Activated CD8-positive, alpha-beta T cell treated with anti-CD3 and anti-CD28 coated beads for 36 hours (primary cell): ENCODE measurements at places on chromosomes 7 and 10.

DNA sequence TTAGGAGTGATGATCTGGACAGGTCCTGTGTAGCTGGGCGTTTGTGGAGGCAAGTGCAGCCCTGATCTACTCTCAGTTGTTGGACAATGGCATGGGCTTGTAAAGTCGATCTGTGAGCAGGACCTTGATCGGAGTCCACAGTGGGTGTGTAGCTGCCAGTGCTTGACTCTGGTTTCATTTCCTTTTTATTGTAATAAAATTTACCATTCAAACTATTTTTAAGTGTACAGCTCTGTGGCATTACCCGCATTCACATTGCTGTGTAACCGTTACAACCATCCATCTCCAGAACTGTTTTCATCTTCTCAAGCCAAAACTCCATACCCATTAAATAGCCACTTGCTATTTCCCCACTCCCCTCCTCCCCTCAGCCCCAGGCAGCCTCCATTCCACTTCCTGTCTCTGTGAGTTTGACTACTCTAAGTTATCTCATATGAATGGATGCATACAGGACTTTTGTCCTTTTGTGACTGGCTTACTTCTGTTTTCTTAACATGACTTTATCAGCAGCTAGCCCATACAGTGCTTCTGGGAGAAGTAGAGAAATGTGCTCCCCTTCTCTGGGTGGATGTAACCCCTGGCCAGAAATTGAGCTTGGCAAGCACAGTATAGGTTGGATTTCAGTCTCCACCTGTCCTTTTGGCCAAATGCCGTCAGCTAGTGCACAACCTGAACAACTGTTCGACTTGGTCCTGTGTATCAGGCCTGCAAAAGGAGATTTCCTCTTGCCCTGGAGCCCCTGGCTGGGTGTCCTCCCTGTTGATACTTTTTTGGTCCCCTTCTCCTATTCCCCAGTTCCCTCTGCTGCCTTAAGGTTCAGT is 180.0 kb downstream of the LRMDA start:
- DNase-seq: no peak
- no peak overlapping the region for H3K4me3 ChIP-seq

DNA sequence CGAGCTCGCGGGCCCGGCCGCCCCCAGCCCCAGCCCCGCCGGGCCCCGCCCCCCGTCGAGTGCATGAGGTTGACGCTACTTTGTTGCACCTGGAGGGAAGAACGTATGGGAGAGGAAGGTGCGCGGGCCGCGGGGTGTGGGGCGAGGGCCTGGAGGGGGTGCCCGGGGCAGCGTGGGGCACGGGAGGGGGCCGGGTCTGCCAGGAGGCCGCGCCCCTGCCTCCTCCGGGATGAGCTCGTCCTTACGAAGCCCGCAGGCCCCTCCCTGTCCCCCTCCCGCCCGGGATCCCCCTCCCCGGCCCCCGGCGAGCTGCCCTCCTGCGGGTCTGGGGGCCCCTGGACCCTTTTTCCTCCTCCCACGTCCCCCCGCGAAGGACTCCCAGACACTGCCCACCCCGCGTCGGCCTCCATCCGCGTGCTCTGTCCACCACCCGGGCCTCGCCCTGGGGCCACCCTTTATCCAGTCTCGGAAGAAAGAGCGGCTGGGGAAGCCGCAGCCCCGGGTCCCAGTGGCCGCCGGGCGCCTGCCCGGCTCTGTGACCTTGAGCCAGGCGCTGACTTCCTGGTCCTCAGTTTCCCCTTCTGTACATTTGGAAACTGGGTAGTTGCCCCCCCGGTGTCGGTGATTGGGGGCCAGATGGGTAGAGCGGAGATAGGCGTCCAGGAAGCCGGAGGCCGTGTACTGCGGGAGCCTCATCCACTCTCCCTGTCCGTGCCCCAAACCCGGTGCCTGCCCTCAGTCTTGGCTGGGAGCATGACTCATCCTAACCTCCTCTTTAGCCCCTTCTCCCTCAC is 521 bp downstream of the LIMK1 start:
- peaks cover 8% of the 10 kb centered on the region for H3K4me1 ChIP-seq
- peak; percentile 57 for DNase-seq
- peaks cover 17% of the 10 kb centered on the region for H3K36me3 ChIP-seq
- H3K27me3 ChIP-seq: no peaks in the 10 kb centered on the region
- peak overlapping the region; percentile 83 for H3K4me3 ChIP-seq
- peak overlapping the region; percentile 86 for H3K27ac ChIP-seq

- peaks cover 8% of the 10 kb centered on the region for H3K4me1 ChIP-seq
- H3K27ac ChIP-seq: no peak overlapping the region
- H3K36me3 ChIP-seq: no peaks in the 10 kb centered on the region
- no peak for DNase-seq
Measured at GRCh38 chr10:7432884-7433726, 22.3 kb upstream of the SFMBT2 start.

GRCh38 chr10:314871-315270 is 179.6 kb downstream of the ZMYND11 start:
- DNase-seq: peak; percentile 18
- H3K27me3 ChIP-seq: no peaks in the 10 kb centered on the region
- H3K4me3 ChIP-seq: no peak overlapping the region
- no peaks in the 10 kb centered on the region for H3K36me3 ChIP-seq
- H3K4me1 ChIP-seq: peaks cover 26% of the 10 kb centered on the region
- H3K27ac ChIP-seq: peak overlapping the region; percentile 59

DNA sequence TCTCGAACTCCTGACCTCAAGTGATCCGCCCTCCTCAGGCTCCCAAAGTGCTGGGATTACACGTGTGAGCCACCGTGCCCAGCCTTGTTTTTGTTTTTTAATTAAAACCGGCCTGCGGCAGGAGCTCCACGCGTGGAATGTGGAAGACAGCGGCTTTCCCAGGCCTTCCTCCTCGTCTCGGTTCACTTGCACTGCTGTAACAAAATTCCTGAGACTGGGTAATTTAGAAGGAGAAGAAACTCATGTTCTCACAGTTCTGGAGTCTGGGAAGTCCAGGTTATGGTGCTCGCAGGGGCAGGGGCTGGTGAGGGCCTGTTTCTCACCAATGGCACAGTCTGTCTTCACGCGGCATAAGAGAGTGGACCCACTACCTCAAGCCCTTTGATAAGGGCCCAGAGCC is 14.4 kb upstream of the CRYGN start:
- H3K36me3 ChIP-seq: no peaks in the 10 kb centered on the region
- H3K27me3 ChIP-seq: peaks cover 5% of the 10 kb centered on the region
- no peak overlapping the region for H3K4me3 ChIP-seq
- H3K27ac ChIP-seq: no peak overlapping the region

DNA sequence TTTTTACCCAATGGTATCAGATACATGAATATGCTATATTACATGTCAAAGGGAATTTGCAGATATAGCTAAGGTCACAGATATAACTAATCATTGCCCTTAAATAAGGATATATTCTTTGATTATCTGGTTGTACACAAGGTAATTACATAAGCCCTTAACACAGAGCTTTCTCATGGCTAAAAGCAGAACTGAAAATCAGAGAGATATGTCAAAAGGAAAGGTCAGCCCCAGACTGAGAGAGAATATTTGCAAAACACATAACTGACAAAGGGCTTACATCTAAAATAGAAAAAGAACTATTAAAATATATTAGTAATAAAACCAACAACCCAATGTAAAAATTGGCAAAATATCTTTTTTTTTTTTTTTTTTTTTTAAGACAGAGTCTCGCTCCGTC is 1029.5 kb upstream of the LRRN3 start:
- H3K4me1 ChIP-seq: no peaks in the 10 kb centered on the region
- no peak for DNase-seq
- H3K27me3 ChIP-seq: no peaks in the 10 kb centered on the region
- H3K4me3 ChIP-seq: no peak overlapping the region
- no peak overlapping the region for H3K27ac ChIP-seq

- no peak overlapping the region for H3K4me3 ChIP-seq
- DNase-seq: peak; percentile 71
- H3K36me3 ChIP-seq: no peaks in the 10 kb centered on the region
- H3K27ac ChIP-seq: peak overlapping the region; percentile 69
Measured at GRCh38 chr7:157490465-157490912, 153.7 kb downstream of the DNAJB6 start.

- H3K36me3 ChIP-seq: no peaks in the 10 kb centered on the region
- peaks cover 4% of the 10 kb centered on the region for H3K27me3 ChIP-seq
- peaks cover 2% of the 10 kb centered on the region for H3K4me1 ChIP-seq
- peak overlapping the region; percentile 32 for H3K27ac ChIP-seq
- DNase-seq: peak; percentile 92
Measured at GRCh38 chr7:128883622-128884448, 21.2 kb downstream of the ATP6V1F start.

GRCh38 chr10:108496106-108496505 is 1331.6 kb upstream of the SORCS1 start:
- H3K27ac ChIP-seq: no peak overlapping the region
- no peaks in the 10 kb centered on the region for H3K36me3 ChIP-seq
- no peak overlapping the region for H3K4me3 ChIP-seq
- DNase-seq: no peak
- no peaks in the 10 kb centered on the region for H3K27me3 ChIP-seq

DNA sequence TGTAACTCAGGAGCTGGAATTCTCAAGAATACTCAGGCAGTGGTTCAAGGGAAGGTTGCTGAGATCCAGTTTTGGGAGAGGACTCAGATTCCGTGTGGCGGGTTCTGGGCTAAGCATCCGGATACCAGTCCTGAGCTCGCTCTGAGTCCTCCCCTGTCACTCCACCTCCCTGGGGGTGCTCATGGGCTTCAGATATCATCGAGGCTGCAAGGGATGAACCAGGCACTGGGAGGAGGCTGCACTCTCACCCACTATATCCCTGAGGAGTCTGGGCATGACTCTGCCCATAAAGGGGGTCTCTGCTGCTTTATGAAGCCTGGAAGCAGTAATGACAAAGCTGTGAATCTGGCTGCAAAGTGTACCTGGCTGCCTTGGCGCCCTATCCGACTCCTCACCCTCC is 188.5 kb downstream of the TNS3 start:
- no peaks in the 10 kb centered on the region for H3K36me3 ChIP-seq
- H3K4me1 ChIP-seq: no peaks in the 10 kb centered on the region
- DNase-seq: no peak
- H3K27ac ChIP-seq: no peak overlapping the region

DNA sequence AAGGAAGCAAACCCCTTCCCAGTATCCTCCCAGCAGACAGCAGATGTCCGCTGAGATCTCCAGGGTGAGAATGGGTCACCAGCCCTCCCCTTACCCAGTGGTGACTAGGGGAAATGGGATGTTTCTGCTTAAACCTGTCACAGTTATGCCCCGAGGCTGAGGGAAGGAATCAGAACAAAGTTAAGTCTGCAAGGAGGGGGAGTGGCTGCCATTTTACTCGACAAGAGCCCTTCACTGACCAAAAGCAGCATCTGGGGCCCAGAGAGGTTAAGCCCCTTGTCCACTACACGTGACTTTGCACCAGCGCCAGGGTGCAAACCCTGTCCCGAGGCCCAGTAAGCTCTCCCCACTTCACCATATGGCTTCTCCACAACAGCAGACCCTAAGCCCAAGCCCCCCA is 4.6 kb upstream of the NANOS1 start:
- no peak for DNase-seq
- no peak overlapping the region for H3K27ac ChIP-seq
- H3K36me3 ChIP-seq: no peaks in the 10 kb centered on the region
- H3K27me3 ChIP-seq: no peaks in the 10 kb centered on the region

DNA sequence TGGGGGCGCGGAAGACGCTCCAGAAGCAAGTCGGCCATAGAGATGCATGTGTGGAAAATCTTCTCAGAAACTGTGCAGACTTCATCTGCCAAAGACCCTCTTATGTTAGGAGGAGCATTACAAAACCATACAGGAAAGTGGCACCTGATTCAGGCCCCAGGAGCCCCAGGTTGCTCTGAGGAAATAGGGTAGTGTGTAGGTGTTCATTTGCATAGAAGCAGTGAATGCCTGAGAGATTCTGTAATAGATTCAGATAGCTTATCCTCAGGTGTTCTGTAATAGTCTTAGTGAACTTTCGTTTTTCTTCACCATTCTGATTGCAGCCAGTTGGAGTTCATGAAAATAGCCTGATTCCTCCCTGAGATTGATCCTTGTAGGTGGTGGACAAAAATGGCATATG is 106.4 kb upstream of the GJD4 start:
- H3K4me3 ChIP-seq: no peak overlapping the region
- H3K4me1 ChIP-seq: peaks cover 35% of the 10 kb centered on the region
- DNase-seq: no peak
- no peak overlapping the region for H3K27ac ChIP-seq
- H3K27me3 ChIP-seq: no peaks in the 10 kb centered on the region

DNA sequence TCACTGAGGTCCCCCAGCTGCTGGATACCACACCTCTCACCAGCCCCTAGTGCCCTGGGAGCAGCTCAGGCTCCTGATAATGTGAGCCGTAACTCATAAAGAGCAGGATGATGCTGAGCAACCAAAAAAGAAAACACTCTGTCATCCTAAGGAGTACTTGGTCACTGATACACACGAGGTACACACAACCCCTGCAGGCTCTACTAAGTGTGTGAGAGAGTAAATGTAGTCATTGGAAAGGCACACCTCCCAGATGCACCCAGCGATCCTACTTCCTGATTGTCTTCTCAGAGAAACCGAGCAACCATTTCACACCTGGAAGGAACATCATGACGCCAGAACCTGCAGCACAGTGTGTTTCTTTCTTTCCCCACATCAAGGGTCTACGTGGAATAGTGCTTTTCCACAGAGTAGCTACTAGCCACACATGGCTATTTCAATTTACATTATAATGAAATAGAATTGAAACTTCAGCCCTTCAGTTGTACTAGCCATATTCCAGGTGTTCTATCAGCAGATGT is 34.2 kb downstream of the FIGNL1 start:
- peak overlapping the region; percentile 75 for H3K27ac ChIP-seq
- peaks cover 39% of the 10 kb centered on the region for H3K4me1 ChIP-seq
- no peaks in the 10 kb centered on the region for H3K36me3 ChIP-seq
- no peaks in the 10 kb centered on the region for H3K27me3 ChIP-seq
- DNase-seq: peak; percentile 44

DNA sequence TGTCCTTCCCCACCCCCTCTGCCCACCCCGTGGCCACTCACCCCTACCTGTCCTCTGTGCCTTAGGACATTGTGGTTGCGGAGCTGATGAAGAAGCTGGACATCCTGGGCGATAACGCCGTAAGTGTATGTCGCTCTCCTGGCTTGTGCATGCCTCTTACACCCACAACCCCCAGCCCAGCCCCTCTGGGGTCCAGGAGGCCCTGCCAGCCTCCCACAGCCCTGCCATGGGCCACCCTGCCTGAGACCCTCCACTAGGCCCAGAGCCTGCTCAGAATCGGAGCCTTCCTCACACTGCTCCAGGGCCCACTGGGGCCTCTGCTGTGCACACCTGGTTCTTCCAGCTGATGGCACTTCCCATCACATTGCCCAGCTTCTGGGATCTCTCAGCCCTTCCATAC is 36.8 kb upstream of the DPYSL4 start:
- no peaks in the 10 kb centered on the region for H3K4me1 ChIP-seq
- no peaks in the 10 kb centered on the region for H3K27me3 ChIP-seq
- H3K36me3 ChIP-seq: no peaks in the 10 kb centered on the region
- H3K27ac ChIP-seq: no peak overlapping the region

- no peak for DNase-seq
- no peaks in the 10 kb centered on the region for H3K36me3 ChIP-seq
- no peak overlapping the region for H3K27ac ChIP-seq
Measured at GRCh38 chr7:45699726-45700390, 125.7 kb downstream of the ADCY1 start.

DNA sequence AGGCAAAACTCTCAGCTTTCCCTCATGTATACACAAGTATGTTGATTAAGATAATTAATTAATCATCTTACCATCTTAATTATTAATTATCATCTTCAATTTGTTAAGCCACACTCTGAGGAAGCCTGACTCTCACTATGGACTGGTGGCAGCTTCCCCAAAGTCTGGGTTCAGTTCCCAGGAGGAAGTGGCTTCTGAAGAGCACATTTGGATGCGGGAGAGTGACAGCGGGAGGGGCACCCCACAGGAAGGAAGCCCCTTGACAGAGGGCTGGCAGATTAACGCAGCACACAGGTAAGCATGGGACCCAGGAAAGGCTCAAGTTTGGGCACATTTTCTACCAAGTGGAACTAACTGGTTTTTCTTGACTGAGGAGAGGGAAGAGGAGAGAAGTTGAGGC is 13.4 kb upstream of the SLIT1 start:
- no peak overlapping the region for H3K4me3 ChIP-seq
- H3K4me1 ChIP-seq: peaks cover 13% of the 10 kb centered on the region
- no peak for DNase-seq
